ENCODE measurements at places on chromosomes 7 and 10. TPM values are rescaled to one million over a fixed set of nuclear protein-coding genes. Genes with fewer than 3 reads are reported as not detected.
A peak's percentile ranks its signal among the peaks of the same experiment; 100 is the strongest.

Gene C10orf62
- total RNA-seq = not detected

Gene STEAP4
- total RNA-seq = 0.10 TPM

Gene FAM180A
- not detected for total RNA-seq

Gene CYP26C1
- total RNA-seq = 1.1 TPM

Gene CYP2C9
- total RNA-seq = 0.41 TPM

- DNase-seq = no peak
These were observed 119.0 kb downstream of the BTAF1 start for GRCh38 chr10:92042541-92042940.

DNA sequence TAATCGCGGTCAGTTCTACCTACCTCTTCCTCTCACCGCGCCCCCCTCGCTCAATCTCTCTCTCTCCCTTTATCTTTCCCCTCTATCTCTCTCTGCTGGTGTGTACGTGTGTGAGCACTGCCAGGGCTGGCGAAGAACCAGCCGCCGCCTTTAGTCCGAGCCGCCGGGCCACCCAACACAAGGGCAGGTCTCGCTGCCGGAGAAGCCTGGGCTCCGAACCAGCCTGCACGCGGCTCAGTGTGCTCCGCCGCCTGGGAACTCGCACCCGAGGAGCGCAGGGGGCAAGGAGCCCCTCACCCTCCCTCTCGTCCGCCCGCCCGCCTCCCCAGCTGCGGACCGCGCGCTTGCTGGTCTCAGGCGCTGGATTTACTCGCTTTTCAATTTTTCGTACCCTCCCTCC lies 1.7 kb downstream of the NXPH1 start:
- DNase-seq = no peak

DNA sequence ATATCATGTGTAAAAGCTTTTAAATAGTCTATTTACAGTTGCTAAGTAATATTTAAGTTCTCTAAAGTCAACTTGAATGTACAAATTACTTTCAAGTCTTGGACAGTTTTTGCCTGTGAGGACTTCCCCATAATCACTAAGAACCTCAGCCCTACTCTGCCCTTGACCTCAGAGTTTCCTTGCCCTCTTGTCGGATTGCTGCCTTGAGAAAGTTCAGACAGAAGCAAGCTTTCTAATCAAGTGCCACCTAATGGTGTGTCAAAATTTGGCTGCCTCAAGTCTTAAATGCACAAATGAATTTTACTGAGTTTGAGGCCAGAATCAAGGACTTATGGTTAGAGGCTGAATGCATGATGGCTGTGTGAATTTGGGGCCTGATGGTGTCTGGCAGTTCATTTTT lies 88.3 kb upstream of the KAT6B start:
- no peak for DNase-seq

- DNase-seq = no peak
These were observed 59.8 kb downstream of the NKX6-2 start for GRCh38 chr10:132726194-132726593.

DNA sequence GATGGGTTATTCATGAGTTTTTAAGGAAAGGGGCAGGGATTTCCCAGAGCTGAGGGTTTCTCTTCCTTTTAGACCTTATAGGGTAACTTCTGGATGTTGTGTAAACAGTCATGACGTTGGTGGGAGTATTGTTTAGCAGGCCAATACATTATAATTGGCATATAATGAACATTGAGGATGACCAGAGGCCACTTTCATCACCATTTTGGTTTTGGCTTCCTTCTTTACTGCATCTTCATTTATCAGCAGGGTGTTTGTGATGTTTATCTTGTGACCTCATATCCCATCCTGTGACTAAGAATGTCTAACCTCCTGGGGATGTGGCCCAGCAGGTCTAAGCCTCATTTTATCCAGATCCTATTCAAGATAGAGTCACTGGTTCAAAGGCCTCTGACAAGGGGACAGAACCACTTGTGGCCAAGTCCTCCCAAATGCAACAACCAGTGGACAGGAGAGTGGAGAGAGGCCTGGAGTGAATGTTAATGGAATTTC lies 77.3 kb upstream of the RPA3 start:
- peak; percentile 64 for DNase-seq

DNA sequence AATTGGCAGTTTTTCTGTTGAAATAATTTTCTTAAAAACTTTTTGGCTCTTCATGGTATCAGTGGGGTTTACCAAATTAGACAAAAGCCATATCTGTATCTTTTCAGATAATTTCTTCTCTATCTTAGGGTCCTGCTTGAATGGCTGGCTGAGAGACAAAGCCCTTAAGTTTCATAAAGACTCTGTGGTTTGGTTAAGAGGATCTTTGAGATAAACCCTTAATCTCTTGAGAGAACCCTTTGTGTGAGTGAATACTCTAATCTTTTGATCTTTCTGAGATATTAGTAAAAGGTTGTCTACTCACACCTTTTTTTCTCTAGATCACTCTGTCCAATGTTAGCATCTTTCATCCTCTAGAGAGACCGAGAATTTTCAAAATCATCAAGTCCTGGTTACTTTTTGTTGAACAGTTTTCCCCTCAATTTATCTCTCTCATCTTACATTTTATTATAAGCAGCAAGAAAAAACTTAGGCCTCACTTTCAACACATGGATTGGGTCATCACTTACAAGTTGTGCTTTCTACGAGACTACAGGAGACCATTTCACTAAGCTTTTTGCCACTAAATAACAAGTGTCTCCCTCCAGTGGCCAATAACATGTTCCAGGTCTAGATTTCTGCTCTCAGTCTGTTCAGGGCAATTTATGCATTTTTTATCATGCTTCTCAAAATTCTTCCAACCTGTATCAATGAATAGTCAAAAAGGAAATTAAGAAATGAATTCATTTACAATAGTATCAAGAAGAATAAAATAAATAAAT lies 28.4 kb downstream of the DNAJC9 start:
- DNase-seq = no peak

DNA sequence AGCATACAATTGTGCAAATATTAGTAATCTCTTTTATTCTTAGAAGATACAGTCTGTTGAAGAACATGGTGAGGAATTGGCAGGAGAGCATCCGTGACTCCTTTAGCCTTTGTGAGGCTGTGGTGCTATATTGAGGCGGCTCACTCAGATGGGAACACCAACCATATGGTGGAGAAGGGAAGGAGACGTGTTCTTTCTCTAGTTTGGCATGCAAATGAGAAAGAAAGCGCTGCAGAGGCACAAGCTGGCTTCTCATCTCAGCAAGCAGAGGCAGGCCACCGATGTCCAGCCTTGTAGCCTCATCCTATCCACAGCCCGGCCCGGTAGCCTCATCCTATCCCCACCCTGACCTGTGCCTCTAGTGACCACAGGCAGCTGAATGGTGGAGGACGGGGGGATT lies 288.3 kb downstream of the CAMK1D start:
- no peak for DNase-seq

- no peak for DNase-seq
These were observed 23.6 kb downstream of the ZNF783 start for GRCh38 chr7:149285603-149286002.

GRCh38 chr7:47588704-47589225 lies 6.9 kb upstream of the TNS3 start:
- no peak for DNase-seq

DNA sequence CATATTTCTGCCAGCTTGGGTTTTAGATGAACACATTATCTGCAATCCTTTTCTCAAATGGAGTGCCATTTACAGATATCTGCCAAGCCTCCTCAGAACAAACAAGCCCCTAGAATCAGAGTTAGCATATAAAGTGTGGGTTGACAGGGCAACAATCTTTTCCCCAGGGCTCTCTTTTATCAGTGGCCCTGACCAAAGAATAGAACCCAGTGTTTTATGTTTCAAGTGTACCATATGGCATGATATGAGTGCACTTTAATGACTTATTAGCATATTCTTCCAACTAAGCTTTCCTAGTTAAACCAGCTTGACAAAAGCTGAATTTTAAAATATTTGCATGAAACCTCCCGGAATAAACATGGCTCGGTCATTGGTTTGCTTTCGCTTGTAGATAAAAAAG lies 57.3 kb downstream of the EVX1 start:
- DNase-seq = no peak

GRCh38 chr7:115707258-115708012 lies 323.1 kb downstream of the TFEC start:
- DNase-seq = no peak

DNA sequence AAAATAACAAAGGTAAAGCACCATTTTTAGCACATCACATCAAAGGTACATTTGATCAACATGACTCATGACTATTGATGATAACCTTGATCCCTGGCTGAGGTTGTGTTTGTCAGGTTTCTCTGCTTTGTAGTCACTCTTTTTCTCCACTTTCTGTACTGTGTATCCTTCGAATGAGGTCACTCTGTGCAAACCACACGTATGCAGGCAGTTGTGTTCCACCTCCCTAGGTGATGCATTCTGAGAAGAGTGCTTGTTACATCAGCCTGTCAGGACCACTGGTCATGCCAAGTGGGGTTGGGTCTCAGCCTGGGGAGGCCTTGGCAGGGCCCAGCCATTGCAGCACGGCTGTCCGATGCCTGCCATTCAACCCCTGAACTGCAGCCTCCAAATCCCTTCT lies 62.8 kb upstream of the GJD4 start:
- no peak for DNase-seq

- DNase-seq = no peak
These were observed 20.1 kb upstream of the MTURN start for GRCh38 chr7:30114536-30115238.

DNA sequence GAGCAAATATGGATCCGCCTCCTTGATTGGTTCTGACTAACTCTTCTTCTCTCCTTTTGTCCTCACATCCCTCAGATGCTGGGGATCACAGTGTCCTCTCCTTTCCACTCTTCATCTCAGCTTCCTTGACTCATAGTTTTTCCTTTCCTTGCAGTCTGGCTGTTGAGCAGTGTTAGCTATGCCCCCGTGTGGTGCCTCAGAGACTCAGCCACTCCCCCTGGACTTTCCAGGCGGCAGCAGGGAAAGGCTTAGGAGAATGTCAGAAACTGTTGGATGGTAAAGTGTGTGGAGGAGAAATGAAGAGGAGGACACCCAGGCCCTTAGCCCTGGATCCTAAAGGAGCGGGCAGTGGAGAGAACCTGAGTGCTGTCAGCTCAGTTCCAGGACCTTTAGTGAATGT lies 267.5 kb downstream of the CELF2 start:
- no peak for DNase-seq

- no peak for DNase-seq
These were observed 662.1 kb downstream of the XPNPEP1 start for GRCh38 chr10:109261231-109261630.

GRCh38 chr10:385571-386300 lies 250.5 kb downstream of the ZMYND11 start:
- DNase-seq = no peak
